ENCODE measurements at places on chromosomes 11 and 22.

- no peak for DNase-seq
Measured at GRCh38 chr11:132935383-132935782, 596.9 kb downstream of the OPCML start.

GRCh38 chr11:64538501-64538951 is 52.5 kb upstream of the SLC22A12 start:
- no peak for DNase-seq

GRCh38 chr11:31801298-31801702 is 9.8 kb downstream of the PAX6 start:
- no peak for DNase-seq

DNA sequence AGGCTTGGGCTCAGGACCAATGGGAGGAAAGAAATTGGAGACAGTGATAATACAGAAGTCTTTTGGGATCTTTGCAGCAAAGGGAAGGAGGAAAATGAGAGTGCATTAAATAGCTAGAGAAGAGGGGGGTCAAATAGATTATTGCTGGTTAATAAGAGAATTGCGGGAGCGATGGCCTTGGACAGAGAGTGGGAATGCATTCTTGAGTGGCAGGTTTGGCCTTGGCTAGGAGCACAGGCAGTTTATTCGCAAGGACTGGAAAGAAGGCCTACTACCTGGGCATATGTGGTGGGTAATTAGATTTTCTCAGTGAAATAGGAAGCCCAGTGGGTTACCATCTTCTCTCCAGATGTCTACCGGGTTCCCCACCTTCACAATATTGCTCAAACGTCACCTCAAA is 3.5 kb upstream of the MEN1 start:
- no peak for DNase-seq

GRCh38 chr11:24375931-24376330 is 120.9 kb upstream of the LUZP2 start:
- no peak for DNase-seq

Measured in stimulated activated CD4-positive, alpha-beta T cell treated with anti-CD3 and anti-CD28 coated beads, Interleukin-4, amount 100 ng/mL, for 1 hour (primary cell).